ENCODE measurements at places on chromosomes 3 and 15.
A peak's percentile ranks its signal among the peaks of the same experiment; 100 is the strongest.

DNA sequence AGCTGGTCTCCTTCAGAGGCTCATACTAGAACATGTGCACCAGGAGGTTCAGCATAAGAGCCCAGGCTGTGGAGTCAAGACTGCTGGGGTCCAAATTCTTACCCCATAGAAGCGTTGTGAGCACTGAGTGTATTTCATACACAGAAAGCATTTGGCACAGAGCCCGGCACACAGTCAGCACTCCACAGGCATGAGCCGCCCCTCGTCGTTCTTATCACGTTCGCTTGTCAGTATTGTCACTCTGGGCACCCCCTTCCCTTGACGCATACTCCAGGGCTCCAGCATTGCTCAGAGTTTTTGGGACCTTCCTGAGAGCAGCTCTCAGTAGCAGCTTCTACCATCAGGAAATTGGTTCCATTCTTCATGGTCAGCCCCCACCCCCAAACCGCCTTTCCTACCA, 25.2 kb downstream of the CORO2B start:
- no peak for DNase-seq

- DNase-seq = no peak
Observed at GRCh38 chr3:185940951-185941350, 3.1 kb upstream of the TRA2B start.

- DNase-seq = peak; percentile 92
Observed at GRCh38 chr3:47282424-47283192, at the start of the genes KIF9 and KLHL18. Gene KIF9, minus strand, starts transcription at chr3:47282799. Its CDS starts 5,425 bp downstream, at chr3:47277374. Gene KLHL18, plus strand, starts transcription at chr3:47282944. Its CDS starts 22 bp downstream, at chr3:47282966.

DNA sequence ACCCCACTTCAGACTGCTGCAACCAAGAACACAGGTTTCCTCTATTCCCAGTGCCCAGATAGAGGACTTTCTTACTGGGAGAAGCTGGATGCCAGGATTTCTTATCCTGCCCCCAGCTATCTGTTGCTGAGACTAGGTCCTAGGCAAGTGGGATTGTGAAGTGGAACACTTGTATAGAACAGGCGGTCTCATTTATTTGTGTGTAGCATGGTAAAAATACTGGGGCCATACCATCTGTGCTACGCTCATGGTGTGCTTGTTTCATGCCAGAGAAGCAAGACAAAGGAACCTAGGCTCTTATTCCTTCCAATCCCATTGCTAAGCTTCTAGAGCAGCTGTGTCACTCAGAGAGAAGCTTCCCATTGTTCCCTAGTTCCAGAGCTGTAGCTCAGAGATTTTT, 191.5 kb upstream of the EPHA6 start:
- DNase-seq = no peak

GRCh38 chr15:30791239-30792175, 112.2 kb upstream of the FAN1 start:
- DNase-seq = no peak

DNA sequence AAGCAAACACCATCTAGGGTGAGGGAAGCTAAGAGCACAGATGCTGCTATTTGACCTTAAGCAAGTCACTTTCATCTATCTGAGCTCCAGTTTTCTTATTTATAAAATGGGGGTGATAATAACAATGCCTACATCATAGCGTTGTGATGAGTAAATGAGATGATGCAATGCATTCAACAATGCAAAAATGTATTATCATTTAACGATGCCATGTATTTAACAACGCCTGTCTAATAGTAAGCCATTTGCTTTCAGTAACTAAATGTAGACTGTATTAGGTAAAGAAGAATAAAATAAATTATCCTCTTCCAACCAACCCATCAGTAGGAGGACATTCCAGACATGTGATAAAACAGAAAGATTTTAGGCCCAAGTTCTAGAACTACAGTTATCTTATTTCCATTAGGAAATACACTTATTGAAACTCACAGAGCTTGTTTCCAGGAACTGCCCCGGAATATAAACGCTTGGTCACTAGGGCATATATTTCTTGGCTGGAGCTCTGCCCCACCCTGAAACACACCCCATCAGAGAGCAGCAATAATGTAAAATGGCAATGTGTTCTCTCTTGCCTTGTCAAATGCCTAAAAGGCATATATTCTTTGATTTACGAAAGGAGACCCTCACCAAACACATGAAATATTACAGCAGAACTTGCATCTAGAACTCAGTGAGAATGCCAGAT, 128.3 kb downstream of the LIPC start:
- DNase-seq = no peak

GRCh38 chr3:73657186-73657585, 32.4 kb upstream of the PDZRN3 start:
- no peak for DNase-seq

Data from breast epithelium (tissue), 4 donors.